ENCODE measurements at places on chromosomes 16 and 17.

DNA sequence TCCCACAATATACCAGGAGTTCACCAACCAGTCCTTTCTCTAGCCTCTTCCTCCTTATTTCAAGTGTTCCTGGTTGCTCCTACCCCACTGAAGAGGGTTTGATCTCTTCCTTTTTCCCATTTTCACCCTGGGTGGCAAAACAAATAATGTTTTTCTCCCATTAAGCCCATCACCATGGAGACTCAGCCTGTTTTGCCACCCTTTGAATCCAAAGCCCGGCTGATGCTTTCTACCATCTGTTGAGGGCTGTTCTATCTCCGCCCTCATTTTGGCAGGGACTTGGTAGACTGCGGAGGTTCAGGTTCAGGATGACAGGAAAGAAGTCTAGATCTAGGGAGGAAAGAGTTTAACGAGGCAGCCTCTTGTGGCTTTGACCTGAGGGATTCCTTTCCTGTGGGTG lies 2.6 kb downstream of the DNAH2 start:
- no peak for DNase-seq

DNA sequence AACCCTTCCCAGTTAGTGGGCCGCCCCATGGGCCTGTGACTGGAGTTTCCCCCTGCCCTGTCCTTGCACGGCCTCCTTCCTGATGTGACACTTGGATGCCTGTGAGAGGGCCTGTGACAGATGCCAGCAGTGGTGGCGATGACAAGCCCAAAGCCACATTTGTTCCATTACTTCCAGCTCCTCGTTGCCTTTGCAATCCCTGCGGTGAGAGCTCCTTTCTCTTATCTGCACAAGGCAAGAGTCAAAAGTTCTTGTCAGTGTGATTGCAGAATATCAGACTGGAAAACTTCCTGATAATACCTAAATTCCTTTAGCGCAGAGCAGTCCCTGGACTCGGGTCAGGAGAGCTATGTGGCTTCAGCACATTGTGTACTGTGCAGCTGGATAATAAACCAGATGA lies 54.4 kb upstream of the ARHGAP44 start:
- DNase-seq: no peak

DNA sequence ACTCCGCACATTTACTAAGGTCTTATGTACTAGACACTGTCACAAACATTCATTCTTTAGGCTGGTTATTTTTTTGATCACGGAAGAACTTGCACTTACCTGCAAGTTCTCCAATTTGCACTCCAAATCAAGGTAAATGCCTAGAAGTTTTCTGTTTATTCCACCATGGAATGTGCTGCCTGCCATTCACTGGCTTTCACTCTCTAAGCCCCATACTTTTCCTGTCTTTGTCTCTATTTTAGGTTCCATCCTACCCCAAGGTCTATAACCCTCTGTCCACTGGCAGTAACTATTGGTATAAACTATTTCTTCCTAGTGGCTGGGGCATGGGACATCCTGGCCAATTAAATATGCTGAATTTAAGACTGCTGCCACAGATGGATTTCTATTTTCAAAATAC lies 15.9 kb downstream of the XPO6 start:
- DNase-seq: no peak

- DNase-seq: no peak
Observed at GRCh38 chr17:29665481-29665810, 42.7 kb upstream of the CORO6 start.

Measured in stimulated activated CD4-positive, alpha-beta T cell treated with anti-CD3 and anti-CD28 coated beads, Interleukin-4, amount 100 ng/mL, for 4 hours (primary cell).